CD14-positive monocyte (primary cell): ENCODE measurements at places on chromosomes 16 and 17. TPM values are rescaled to one million over a fixed set of nuclear protein-coding genes. Genes with fewer than 3 reads are reported as not detected.

DNA sequence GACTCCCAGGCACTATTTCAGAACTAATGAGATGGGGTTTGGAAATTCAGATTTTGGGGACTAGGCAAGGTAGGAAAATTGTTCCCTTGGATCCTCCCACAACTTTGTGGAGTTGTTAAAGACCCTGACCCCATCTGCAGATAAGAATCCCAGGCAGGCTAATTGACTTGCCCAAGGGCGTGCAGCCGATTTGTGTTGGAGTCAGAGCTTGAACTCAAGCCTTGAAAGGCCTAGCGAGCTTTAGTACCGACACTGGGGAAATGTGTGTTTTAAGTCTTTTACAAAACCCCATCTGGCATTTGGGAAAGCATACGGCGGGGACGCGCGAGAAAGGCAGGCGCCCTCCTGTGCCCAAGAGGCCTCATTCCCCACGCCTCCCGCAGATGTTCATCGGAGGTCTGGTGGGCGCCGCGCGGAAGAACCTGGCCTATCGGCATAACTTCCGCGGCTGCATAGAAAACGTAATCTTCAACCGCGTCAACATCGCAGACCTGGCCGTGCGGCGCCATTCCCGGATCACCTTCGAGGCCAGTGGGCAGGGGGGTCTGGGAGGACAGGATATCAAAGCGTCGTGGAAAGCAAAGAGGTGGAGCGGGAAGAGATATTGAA lies 4.3 kb downstream of the CNTNAP1 start:
- H3K36me3 ChIP-seq: no peaks in the 10 kb centered on the region
- H3K4me1 ChIP-seq: peaks cover 17% of the 10 kb centered on the region
- peaks cover 24% of the 10 kb centered on the region for H3K27me3 ChIP-seq
- no peak for DNase-seq
- no peak overlapping the region for H3K27ac ChIP-seq

GRCh38 chr16:24939738-24940137 lies 75.4 kb downstream of the ARHGAP17 start:
- DNase-seq: no peak
- peaks cover 74% of the 10 kb centered on the region for H3K36me3 ChIP-seq
- no peaks in the 10 kb centered on the region for H3K27me3 ChIP-seq
- no peak overlapping the region for H3K4me3 ChIP-seq
- no peaks in the 10 kb centered on the region for H3K4me1 ChIP-seq

GRCh38 chr17:2174014-2174413 lies 119.1 kb downstream of the HIC1 start:
- H3K4me1 ChIP-seq: peaks cover 13% of the 10 kb centered on the region
- peaks cover 13% of the 10 kb centered on the region for H3K36me3 ChIP-seq

GRCh38 chr16:23668873-23669272 lies 9.8 kb upstream of the PLK1 start:
- no peak for DNase-seq
- H3K4me1 ChIP-seq: no peaks in the 10 kb centered on the region
- no peaks in the 10 kb centered on the region for H3K27me3 ChIP-seq
- H3K4me3 ChIP-seq: no peak overlapping the region
- H3K27ac ChIP-seq: no peak overlapping the region
- H3K36me3 ChIP-seq: peaks cover 81% of the 10 kb centered on the region

DNA sequence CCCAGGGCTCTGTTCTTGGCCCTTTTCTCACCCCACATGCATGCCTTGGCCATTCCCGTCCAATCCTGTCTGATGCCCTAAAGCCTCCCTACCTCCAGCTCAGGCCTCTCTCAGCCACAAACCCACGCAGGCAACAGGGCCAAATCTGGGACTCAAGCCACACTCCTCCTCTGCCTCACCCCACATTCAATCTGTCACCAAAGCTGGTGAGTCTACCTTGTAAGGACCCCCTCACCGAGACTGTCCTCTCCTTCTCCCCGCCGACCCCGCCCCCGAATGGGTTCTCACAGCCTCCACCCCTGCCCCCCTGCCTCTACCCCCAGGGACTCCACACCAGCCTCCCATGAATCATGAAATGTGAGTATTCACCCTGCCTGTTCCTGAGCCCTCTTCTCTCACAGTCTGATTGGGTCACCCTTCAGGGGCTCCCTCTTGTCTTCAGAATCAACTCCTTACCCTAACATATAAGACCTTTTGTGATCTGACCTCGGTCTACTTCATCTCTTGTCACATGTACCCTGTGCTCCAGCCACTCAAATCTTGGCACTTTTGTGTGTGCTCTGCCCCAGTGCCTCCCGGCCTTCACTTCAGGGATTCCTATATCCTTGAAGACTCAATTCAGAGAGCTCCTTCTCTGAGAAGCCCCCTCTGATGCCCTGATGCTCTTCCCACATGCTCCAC lies 10.7 kb downstream of the EPOP start:
- H3K36me3 ChIP-seq: no peaks in the 10 kb centered on the region
- H3K4me3 ChIP-seq: no peak overlapping the region
- peaks cover 14% of the 10 kb centered on the region for H3K27me3 ChIP-seq
- H3K4me1 ChIP-seq: peaks cover under 1% of the 10 kb centered on the region
- DNase-seq: no peak

MT1M gene
- polyA plus RNA-seq: not detected in 2 replicates

HCRT gene
- 0.46 TPM in 1 of 2 replicates, not detected in the other for polyA plus RNA-seq

ZSCAN32 gene
- polyA plus RNA-seq: 4.3 and 7.2 TPM in 2 replicates
